ENCODE measurements at places on chromosomes 12 and 14. TPM values are rescaled to one million over a fixed set of nuclear protein-coding genes. Genes with fewer than 3 reads are reported as not detected.

GRCh38 chr14:103512701-103513611 is 9.7 kb downstream of the CKB start:
- DNase-seq, result no peak

DNA sequence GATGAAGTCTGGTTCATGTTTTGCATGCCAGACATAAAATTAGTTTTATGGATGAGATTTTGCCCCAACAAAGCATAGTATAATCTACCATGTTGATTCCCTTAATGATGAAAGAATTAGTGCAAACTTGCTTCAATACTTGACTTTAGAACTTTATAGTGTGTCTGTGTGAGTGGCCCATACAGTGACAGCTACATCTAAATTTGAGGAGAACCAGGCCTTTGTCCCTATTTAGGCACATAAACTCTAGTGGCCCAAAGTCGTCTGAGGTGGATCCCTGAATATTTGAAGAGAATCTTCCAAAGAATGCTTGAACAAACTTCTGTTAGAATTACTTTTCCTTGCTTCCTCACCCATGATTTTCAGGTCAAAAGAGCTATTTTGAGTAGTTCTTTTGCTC is 70.4 kb downstream of the POLR3B start:
- no peak for DNase-seq

DNA sequence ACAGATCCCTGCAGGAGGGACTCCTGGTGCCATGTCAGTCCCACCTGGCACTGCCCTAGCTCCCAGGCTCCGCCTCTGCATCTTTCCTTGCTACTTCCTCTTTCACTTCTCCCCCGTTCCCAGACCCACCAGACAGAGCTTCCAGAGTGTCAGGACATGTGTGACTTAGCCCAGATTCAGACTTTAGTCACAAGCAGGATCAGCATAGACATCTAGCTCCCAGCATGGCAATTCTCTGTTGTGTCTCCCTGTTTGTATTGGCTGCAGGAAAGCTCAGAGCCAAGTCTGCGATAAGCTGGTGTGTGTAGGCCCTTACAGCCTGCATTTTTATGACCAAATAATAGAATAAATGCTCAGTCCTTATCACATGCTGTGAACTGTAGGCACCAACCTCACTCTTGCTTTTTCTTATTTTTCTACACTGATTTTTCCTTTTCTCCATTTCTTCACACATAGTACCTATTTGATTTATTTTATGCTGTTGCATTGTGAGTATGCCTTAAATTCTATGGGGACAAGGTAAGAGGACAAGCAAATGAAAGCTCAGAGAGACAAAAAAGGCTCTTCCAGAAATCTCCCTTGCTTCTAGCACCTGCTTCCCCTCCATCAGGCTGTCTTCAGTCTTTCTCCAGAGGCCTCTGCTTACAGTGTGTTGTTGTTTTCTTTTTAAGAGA is 5.9 kb downstream of the DHRS2 start:
- DNase-seq, result no peak

DNA sequence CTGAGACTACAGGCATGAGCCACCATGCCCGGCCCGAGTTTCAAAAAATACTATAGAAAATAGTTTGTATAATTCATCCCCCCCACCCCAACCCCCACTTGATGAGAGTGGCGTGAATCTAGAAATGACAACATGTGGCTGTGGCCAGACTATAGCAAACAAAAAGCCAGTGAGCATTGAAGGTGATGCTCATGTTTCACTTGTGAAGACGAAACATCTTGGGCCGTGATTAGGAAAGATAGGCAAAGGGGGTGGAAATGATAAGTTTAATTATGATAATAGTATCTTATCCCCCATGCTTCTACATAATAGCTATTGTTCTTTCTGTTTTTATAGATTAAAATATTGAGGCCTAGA is 8.5 kb downstream of the BORCS5 start:
- DNase-seq, result no peak

DNA sequence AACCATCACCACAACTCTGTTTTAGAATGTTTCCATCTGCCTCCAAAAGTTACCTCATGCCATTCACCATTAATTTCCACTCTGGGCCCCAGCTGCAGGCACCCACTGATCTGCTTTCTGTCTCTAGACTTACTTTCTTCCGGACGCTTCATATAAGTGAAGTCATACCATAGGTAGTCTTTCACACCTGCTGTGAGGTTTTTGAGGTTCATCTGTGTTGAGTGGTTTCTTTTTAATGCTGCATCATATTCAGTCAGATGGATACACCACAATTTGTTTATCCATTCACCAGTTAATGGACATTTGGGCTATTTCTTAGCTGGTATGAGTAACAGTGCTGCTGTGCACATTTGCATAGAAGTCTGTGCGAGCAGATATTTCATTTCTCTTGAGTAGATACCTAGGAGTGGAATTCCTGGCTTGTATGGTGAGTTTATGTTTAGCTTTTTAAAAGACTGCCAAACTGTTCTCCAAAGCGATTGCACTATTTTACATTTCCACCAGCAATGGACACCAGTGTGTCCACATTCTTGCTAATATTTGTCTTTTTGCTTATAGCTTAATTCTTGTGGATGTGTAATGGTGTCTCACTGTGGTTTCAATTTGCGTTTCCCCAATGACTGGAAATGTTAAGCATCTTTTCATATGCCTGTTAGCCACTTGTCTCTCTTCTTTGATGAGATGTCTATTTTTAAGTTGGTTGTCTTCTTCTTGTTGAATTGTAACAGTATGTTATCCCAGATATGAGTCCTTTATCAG is 48.3 kb downstream of the ZFYVE21 start:
- no peak for DNase-seq

GRCh38 chr14:96197969-96198368 is 6.7 kb upstream of the BDKRB2 start:
- no peak for DNase-seq

- no peak for DNase-seq
These were observed 89.1 kb downstream of the TTC7B start for GRCh38 chr14:90727082-90727481.

GRCh38 chr12:81998761-81999378 is 239.7 kb upstream of the PPFIA2 start:
- DNase-seq, result no peak

- DNase-seq, result no peak
These were observed 150.9 kb upstream of the SLC16A7 start for GRCh38 chr12:59444932-59445331.

DNA sequence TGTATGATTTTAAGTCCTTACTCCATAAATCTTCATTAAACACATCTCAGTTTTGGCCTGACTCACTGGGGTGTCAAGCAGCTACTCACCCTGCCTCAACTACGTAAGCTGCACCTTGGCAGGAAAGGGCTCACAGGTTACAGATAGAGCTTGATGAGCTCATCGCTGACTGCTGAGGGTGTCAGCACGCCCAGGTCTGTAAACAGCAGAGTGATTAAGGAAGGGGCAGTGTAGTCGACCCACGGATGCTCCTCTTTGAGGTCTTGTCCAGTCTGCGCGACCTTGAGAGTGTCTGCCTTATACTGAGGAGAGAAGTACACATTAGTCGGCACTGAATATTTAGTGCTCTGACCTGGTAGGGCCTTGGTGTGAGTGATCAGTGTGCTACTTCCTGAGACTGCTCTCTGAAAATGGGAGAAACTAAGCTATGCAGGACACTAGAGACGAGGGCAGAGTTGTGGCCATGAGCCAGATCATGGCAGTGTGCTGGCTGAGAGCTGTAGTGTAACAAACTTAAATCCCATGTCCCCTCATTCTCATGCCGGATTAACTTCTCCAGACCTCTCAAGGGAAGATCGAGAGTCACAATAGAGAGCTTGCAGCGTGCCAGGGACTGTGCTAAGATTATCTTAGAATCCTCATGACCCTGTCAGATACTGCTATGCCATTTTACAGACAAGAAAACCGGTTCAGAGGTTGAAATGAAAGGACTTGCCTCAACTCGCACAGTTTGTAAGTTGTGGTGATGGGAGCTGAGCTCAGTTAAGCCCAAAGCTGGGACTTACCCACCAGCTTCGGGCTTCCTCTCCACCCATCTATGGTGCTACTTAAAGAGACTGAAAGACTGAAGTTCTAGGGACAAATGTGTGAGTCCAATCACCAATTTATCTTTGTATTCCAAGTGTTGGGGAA is 11.6 kb downstream of the EIF2B1 start:
- no peak for DNase-seq

GRCh38 chr14:82422230-82422629 is 888.6 kb upstream of the SEL1L start:
- DNase-seq, result no peak

- no peak for DNase-seq
These were observed 159.0 kb downstream of the PTPN11 start for GRCh38 chr12:112577473-112578329.

GRCh38 chr12:116880817-116881324 is 370 bp downstream of the HRK start:
- DNase-seq, result peak; percentile 53

DNA sequence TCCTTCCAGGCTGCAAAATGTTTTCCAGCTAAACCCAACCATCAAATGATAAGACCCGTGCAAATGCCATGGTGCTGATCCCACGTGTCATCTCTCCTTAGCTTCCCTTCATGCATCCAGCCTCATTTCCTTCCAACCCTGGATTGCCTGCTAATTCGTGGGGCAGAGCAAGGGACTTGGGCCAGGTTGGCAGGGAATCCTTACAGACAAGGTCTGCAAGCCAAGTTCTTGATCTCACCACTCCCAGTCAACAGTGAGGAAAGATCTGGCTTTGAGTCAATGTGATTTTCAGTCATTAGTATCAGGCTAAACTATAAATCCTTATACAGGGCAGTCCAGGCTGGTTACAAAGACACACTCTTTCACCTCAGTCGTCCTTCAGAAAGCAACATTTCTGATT is 150.9 kb downstream of the ANO2 start:
- no peak for DNase-seq

- DNase-seq, result no peak
These were observed 91.4 kb downstream of the SETD3 start for GRCh38 chr14:99389174-99389826.

DNA sequence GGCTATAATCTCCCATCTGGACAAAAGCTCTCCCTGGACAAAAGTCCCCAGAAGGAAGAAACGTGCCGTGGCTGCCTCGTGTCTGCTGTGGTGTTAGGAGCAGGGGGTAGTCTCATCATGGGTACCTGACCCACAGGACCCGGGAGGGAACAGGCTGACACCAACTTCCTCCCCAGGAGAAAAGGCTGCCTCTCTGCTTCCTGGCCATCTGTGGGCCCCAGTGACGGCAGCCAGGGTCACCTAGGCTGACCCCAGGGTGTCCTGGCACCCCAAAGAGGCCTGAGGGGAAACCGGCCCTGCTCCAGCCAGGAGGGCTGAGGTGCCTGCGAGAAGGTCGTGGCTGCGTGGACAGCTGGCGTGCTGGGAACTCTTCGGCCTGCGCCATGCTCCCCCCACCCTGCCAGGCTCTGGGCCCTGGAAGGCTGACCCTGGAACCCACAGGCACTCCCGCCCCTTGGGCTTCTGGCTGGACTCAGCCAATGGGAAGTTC is 133.9 kb downstream of the RFLNA start:
- DNase-seq, result no peak

DNA sequence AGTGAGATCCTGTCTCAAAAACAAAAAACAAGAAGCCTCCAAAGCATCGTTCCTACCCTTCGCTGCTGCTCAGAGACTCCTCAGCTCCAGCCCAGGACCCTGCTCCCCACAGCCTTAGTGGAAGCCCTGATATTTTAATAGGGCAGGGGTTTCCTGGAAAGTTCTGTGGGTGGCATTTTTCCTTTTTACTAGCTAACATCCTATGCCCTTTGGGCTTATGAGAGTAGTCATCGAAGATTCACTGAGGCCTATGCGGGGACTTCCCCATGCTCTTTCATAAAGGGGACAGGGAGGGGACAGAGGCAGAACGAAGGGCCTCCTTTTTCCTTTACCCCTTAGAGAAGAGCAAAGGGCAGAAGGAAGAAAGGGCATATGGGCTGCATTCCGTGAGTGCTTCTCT is 8.3 kb downstream of the LAG3 start:
- DNase-seq, result no peak

DNA sequence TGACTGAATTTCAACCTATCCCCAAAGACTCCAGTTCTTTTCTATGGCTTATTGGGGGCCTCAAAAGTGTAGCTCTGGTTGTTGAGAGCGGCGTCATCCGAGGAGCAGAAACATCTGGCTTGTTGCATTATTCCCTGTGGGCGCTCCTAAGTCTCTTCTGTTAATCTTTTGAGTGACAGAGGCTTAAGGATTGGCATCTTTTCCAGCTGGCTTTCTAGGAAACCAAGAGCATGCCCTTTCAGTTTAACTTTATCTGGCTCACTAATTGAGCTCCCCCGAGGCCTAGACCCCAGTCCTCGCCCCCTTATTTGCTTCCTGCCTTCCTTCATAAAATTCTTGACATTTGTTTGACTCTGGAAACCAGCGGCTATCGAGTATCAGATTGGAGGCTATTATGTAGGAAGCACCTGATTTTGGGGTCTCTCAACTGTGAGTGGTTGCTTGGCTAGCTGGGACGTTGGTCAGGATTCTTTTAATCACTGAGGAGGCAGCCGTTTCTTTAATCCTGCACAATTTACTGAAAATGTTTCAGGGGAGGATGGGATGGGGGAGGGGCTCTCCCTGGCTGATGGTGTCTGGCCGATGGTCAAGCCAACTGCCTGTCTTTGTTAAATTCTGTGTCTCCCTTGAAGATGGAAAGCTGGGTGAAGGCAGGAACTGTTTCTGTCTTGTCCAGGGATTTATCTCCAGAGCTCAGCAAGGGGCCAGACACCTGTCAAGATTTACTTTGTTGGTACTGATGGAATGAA is 3.1 kb downstream of the SMOC1 start:
- DNase-seq, result no peak

DNA sequence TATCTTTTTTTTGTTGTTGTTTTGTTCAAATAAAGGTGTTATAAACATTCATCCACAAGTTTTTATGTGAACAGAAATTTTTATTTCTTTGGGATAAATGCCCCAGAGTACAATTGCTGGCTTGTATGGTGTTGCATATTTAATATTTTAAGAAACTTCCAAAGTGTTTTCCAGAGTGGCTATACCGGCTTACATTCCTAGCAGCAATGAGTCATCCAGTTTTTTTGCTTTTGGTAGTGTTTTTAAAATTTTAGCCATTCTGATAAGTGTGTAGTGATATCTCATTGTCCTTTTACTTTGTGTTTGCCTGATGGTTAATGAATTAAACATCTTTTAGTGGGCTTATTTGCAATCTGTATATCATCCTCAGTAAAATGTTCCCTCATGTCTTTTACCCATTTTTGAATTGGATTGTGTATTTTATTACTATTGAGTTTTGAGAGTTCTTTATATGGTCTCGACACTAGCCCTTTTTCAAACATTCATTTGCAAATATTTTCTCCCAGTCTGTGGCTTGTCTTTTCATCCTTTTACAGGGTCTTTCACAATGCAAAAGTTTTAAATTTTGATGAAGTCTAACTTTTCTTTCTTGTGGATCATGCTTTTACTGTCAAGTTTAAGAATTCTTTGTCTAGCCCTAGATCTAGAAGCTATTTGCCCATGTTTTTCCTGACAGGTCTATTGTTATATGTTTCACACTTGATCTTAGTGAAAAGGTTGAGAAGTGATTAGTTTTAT is 29.5 kb downstream of the PPP4R4 start:
- DNase-seq, result no peak

Gene CCDC77
- 11.0 TPM for total RNA-seq

Gene GSC
- total RNA-seq, result not detected

Gene NFATC4
- total RNA-seq, result 9.4 TPM

Gene PMCH
- total RNA-seq, result not detected

Gene TMEM117
- total RNA-seq, result 4.8 TPM

Gene ESPL1
- total RNA-seq, result 8.2 TPM

Gene HOXC12
- not detected for total RNA-seq

Gene KRT73
- total RNA-seq, result not detected

Gene PIANP
- total RNA-seq, result 0.40 TPM

Gene DACT1
- total RNA-seq, result 3.5 TPM

Gene SDR9C7
- total RNA-seq, result not detected

All from activated B cell treated with CpG ODN at 0.5 μM for 24 hours (primary cell).